Activated T-helper 1 cell treated with Interleukin-2 at 50 U/mL for 16 hours (primary cell): ENCODE measurements at places on chromosomes 1 and 21.

DNA sequence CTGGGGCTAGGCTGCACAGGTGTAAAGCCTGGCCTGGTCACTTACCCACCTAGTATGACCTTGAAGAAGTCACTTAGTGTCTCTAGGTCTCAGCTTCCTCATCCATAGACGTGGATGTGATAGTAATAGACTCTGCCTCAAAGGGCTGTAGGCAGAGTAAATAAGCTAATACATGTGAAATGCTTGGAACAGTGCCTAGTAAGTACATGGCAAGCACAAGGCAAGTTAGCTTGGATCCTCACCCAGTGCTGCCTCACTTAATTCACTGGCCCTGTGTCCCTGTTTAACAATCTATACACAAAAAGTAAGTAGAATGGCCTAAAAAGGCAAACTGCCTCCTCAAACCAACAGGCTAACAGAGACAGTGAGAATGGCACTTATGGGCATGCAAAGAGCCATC is 167.8 kb downstream of the PIGK start:
- no peak for DNase-seq

GRCh38 chr1:15958793-15959192 is 17.1 kb downstream of the ZBTB17 start:
- DNase-seq = no peak

DNA sequence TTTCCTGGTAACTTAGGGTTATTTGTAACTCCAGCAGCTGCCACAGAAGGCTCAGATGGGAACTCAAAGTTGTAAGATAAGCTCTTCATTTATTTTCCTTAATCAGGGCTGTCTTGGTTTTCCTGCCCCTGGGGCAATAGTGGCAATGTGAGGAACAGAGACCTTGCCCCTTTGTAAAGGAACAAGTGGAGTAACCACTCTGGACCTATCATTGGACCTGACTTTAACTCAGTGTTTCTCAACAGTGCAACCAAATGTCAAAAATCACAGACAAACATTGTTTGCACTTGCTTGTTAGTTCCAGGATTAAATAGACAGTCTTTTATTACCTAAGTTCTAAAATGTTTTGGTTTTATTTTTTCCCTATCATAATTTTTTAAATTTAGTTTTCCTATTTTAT is 2.8 kb upstream of the FMO3 start:
- no peak for DNase-seq

- no peak for DNase-seq
These were observed 4.8 kb upstream of the SARS1 start for GRCh38 chr1:109208836-109209463.

DNA sequence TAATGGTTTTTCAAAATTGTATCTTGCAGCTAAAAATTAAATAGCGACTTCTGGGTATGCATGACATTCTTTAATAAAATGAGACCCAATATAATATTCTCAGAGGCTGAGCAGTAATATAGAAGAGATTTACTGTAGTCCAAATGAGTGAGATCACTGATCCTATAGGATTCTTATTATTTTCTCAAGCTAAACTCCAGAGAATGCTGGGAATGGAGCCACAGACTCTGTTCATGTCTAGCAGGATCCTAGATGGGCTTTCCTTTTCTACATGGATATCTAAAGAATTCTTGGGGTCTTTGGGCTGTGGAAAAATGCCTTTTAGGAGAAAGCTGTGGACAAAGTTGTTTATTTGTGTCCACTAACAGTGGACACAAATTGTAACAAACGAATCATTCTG is 150.7 kb upstream of the ZNF644 start:
- no peak for DNase-seq

- DNase-seq = no peak
These were observed 2.6 kb upstream of the TMEM82 start for GRCh38 chr1:15739745-15740144.

DNA sequence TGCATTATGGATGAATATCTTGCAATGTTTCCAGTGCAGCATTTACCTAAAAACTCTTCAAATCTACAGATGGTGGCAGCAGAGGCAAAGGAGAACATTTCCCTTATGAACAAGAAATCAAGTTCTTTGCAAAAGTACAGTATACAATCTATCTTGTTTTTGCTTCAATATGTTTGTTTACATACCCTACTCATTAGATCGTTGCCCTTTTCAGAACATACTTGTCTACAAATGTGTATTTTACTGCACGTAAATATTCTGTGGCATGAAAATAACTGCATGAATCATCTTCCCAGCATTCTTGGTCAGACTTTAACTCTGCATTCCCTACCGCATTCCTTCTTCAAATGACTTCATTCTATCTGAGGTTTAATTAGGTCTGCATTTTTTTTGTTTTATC is 212.7 kb downstream of the ZP4 start:
- DNase-seq = no peak

GRCh38 chr1:84152649-84153056 is 8.6 kb downstream of the PRKACB start:
- DNase-seq = no peak

DNA sequence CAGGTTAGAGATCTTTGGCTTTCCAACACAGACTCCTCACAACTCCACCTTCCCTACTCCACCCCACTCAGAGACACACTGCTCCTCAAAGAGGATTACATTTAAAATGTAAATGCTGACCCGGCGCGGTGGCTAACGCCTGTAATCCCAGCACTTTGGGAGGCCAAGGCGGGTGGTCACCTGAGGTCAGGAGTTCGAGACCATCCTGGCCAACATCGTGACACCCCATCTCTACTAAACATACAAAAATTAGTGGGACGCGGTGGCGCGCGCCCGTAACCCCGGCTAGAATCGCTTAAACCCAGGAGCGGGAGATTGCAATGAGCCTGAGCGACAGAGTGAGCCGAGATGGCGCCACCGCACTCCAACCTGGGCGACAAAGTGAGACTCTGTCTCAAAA is 1.8 kb upstream of the ANP32E start:
- no peak for DNase-seq

GRCh38 chr1:53669621-53670191 is 69.3 kb downstream of the GLIS1 start:
- DNase-seq = no peak

- DNase-seq = no peak
These were observed 18.4 kb upstream of the IL10 start for GRCh38 chr1:206790502-206791250.

GRCh38 chr21:35204850-35205541 is 155.9 kb upstream of the RUNX1 start:
- no peak for DNase-seq

DNA sequence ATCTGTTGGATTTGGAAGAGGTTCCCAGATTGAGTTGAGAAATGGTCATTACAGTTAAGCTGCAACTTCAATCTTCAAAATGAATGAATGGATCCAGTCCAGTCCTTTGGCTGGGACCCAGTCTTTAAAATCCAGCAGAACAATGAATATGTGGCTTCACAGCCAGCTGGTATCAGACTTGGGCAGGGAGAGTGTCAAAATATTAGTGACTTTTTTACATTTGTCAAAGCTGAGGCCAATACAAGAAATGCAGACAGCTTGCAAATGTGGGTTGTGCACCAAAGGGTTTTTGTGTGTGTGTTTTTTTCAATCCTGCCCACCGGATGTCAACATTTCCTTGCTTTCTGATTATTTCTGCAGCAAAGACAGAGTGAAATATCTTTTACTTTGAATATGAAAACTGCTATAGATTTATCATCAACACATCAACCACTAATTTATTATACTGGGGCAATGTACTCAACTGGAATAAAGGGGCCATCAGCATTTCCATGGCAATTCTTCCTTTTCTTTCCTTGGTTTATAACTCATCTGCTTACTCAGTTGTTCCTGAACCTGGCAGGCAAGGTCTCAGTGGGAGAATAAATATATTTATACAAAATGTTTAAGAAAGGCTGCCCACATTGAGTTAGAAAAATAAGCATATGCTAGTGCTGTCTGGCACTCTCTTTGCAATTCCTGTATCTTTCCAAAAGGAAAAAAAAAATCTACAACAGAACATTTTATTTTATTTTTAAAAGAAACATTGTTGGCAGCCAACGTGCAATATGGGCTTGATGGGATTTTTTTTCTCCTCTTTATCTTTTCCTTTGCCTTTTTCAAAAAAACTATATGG is 491.6 kb upstream of the C1orf87 start:
- no peak for DNase-seq

DNA sequence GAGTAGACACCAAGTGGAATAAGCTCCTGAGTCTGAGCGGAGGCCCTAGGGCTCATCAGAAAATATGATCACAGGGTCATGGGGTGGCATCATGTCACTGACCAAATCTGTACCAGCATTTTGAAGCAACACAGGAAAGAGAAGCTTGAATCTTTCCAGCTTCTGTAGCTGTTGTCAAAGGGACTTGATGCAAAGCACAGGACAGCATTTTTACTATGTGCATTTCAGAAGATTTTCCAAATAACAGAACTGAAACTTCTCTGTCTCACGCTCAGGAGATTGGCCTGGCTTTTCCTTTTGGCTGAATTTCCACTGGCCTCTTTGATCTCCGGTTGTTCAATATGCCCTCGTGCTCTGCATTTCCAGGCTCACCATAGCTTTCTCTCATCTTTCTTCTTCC is 127.2 kb upstream of the ATP1B1 start:
- no peak for DNase-seq

- DNase-seq = no peak
These were observed 26.0 kb upstream of the BCL9 start for GRCh38 chr1:147515045-147515869.

GRCh38 chr1:2431103-2431502 is 18.7 kb upstream of the PEX10 start:
- no peak for DNase-seq

DNA sequence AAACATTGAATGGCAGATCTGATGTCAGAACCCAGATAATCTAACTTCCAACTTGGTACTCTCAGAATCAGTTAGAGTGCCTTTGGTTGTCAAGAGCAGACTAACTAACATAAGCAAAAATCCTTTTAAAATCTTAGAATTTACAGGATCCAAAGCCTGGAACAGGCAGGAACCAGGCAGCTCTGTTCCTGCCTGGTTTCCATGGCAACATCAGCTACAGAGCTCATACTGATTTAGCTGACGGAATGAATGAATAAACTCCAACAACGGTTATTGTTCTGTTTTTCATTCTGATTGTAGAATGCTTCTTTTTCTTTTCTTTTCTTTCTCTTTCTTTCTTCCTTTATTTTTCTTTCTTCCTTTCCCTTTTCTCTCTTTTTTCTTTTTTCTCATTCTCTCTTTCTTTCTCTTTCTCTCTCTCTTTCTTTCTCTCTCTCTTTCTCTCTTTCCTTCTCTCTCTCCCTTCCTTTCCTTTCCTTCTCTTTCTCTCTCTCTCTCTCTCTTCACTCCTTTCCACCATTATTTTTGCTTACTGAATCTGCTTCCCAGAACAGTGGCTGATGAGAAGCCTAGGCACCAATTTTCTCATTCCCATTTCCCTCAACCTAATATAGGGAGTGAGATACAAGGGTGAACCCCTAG is 121.6 kb downstream of the RGS7 start:
- DNase-seq = no peak

GRCh38 chr1:189619682-189620332 is 857.9 kb downstream of the BRINP3 start:
- no peak for DNase-seq

- DNase-seq = no peak
These were observed 844 bp downstream of the NIBAN1 start for GRCh38 chr1:184973272-184974055.

GRCh38 chr21:45075596-45076244 is 1.3 kb downstream of the ADARB1 start:
- DNase-seq = no peak

DNA sequence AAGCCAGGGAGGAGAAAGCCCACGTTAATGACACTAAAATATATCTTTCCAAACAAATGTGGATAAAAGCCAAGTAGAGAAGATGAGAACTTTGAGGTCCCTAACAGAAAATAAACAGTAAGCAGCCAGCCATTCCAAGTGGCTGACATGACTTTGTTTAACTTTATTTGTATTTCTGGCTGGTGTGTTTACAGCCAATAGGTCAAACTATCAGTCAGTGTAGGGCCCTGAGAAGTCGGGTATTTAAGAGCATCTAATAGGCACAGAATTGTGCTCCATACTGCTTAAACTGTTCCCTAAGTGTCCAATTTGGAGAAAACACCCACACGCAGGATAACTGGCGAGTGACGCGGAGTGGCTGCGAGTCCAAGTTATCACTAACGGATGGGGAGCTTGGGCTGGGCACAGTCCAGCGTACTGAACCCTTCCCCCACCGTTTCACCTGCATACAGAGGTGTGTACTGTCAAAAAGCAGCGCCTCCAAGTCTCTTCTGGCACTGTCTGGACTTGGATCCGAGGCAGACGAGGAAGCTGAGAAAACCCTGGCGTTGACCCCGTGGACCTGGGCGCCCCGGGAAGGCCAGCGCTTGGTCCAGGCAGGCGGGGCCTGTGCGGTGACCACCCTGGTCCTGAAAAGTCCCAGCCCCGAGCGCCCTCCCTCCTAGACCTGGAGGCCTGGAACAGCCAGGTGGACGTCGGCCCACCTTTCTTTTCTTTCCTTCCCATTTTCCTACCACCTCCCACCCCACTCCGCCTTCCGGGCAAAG is 662 bp upstream of the LGALS8 start:
- no peak for DNase-seq

DNA sequence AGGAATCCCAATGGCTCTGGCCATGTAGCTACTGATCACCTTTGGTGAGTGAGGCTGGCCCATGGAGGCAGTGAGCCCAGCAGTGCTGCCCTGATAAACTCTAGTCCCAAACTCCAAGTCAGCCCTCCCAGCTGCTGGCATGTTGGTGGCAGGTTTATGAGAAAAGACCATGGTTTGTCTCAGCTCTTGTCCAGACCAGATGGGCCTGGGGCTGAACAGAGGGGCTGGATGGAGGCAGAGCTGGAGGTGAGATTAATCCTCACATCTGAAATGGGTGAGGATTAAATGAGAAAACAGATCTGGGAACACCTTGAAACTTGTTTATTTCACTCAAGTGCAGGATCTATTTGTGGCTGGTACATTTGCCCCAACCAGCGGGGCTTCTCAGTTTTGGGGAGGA is 3.2 kb downstream of the TMEM269 start:
- no peak for DNase-seq

DNA sequence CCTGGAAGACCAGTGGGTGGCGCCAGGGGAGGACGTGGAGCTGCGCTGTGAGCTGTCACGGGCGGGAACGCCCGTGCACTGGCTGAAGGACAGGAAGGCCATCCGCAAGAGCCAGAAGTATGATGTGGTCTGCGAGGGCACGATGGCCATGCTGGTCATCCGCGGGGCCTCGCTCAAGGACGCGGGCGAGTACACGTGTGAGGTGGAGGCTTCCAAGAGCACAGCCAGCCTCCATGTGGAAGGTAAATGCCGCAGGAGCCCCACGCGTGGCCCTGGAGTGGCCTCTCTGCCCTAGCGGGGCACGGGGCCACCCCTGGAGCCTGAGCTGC is 75.2 kb downstream of the OBSCN start:
- DNase-seq = no peak
